Suppressor macrophage treated with lipopolysaccharide for 4 hours (primary cell): ENCODE measurements at places on chromosomes 7 and 10.

DNA sequence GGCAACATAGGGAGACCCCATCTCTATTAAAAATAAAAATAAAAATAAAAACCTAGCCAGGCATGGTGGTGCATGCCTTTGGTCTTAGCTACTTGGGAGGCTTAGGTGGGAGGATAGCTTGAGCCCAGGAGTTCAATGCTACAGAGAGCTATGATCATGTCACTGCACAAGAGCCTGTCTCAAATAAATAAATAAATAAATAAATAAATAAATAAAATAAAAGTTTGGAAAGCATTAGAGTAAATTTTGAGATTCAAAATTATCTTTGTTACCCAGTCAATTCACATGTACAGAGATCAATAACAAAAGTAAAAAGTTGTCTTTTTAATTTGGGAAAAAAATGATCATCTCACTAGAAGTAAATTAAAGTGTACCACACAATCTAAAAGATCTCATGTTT is 255.8 kb upstream of the MYO3A start:
- DNase-seq: no peak

GRCh38 chr10:129707406-129708388 is 240.7 kb downstream of the MGMT start:
- DNase-seq: no peak

GRCh38 chr10:50312464-50313437 is 61.4 kb upstream of the ASAH2 start:
- peak; percentile 69 for DNase-seq

DNA sequence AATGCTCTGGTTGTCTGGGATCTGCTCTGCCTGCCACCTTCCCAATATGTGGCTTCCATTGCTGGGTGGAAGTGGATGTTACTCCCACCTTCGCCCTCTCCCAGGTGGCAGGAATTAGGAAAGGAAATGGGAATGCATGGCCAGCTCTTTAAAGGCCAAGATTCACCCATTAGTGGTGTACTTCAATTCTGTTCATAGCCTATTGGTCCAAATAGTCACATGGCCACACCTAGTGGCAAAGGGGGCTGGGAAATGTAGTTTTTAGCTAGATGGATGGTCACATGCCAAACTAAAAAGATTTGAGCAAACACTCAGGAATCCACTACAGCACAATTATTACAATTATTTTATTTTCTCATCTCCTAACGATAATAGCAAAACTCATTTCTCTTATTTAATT is 135.1 kb downstream of the NPY start:
- no peak for DNase-seq
